ENCODE measurements at places on chromosomes 3 and 15. TPM values are rescaled to one million over a fixed set of nuclear protein-coding genes. Genes with fewer than 3 reads are reported as not detected.

Gene MCCC1
- total RNA-seq: 30.0 TPM

Gene LRTM1
- not detected for total RNA-seq

Gene CKMT1B
- 6.9 TPM for total RNA-seq

Gene ALDH1L1
- 3.4 TPM for total RNA-seq

Gene PKM
- total RNA-seq: 253 TPM
